Activated CD4-positive, alpha-beta T cell treated with anti-CD3 and anti-CD28 coated beads, Interleukin-10, Interleukin-2, amounts not matched to agents 100 ng/mL and 50 ng/mL, durations not matched to agents 16 hours and 8 hours (primary cell): ENCODE measurements at places on chromosomes 3 and 15.

GRCh38 chr3:152853196-152853595 lies 18.3 kb downstream of the P2RY1 start:
- DNase-seq, result no peak

- no peak for DNase-seq
These were observed 22.1 kb upstream of the TMEM115 start for GRCh38 chr3:50381383-50381782.

GRCh38 chr3:176920766-176921160 lies 276.5 kb downstream of the TBL1XR1 start:
- no peak for DNase-seq

DNA sequence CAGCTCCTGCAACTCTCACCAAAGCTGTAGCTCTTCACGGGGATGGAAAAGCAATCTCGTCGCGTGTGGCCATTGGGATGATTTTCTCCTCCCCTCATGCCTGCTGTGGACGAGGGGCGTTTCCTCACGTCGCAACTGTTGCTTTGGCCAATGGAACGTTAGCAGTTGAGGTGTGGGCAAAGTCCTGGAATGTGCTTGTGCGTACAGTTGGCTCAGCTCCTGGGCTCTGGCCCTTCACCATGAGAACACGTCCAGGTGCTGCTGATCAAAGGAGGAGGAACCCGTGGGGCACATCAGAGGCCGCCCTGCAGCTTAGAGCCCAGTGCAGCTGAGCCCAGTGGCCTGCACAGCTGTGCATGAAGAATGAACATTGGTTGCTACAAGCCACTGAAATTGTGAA lies 186.1 kb downstream of the TJP1 start:
- no peak for DNase-seq

- DNase-seq, result peak; percentile 1
These were observed 98.2 kb downstream of the TMEM108 start for GRCh38 chr3:133136114-133137041.

GRCh38 chr3:72031581-72031980 lies 246.6 kb upstream of the PROK2 start:
- peak; percentile 13 for DNase-seq

- DNase-seq, result no peak
These were observed 13.5 kb upstream of the CCDC80 start for GRCh38 chr3:112654492-112654891.

GRCh38 chr3:106745344-106746168 lies 631.7 kb upstream of the CCDC54 start:
- no peak for DNase-seq

GRCh38 chr3:132368515-132368914 lies 48.8 kb upstream of the DNAJC13 start:
- DNase-seq, result no peak

DNA sequence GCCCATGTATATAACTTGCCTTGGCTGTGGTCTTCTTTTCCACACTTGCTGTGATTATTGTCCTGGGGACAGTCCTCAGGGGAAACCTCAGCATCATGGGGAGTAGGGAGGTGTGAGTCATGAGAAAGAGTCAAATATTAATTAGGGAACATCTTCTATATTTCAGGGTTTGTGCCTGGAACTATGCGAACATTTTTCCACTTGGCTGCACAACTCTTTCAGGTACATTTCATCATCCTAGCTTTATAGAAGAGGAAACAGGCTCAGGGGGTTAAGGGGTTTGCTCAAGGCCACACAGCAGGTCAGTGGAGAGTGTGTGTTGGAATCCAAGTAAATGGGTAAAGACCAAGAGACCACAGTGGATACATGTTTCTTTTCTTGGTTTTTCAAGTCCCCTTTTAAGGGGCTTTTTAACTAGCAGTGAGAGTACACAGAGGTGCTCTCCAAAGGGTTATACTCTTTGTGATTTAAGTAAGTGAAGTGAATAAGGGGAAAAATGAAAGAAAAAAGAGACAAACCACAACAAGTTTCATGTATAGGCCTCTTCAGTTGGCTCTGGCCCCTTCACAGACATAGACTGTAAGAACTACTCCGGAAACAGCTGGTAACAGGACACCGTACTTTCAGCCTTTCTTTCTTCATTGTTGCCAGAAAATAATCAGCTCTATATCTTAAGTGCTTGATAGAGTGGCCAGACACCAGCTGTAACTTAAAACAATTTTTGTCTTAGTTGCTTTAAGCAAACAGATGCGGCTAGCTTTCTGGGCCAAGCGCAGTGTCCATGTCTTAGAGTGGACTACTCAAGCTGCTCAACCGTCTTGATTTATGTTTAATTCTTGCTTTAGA lies 64.6 kb downstream of the EEFSEC start:
- no peak for DNase-seq

DNA sequence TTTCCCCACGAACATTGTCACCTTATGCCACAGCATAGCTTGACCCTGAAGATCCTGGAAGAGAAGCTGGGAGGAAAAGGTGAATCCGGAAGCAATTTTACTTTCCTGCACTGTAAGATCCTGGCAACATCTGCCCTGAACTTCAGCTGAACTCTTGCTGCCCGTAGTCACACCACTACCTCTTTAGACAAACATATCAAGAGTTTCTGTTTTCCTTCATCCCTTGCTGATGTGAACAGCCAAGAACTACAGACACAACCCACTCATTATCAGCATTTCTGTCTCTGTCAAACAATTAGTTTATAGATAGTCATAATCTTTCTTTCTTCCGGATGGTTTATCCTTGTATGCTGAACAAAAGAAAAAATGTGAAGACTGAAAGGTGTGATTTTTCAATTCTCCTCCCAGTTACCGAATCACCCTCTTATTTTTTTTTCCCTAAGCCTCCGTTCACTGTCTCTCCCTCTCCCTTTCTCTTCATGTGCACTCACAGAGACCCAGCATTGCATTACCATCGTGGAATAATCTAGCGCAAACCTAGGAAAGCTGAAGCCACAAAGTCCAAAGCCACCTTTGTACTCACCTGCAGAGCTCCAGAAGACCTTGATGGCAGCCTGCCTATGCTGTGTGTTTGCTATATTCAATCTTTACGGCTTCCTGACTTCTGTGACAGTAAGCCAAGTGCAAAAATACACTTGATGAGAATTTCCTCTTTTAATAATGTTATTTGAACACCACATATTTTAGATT lies 229.2 kb downstream of the CDIN1 start:
- no peak for DNase-seq

DNA sequence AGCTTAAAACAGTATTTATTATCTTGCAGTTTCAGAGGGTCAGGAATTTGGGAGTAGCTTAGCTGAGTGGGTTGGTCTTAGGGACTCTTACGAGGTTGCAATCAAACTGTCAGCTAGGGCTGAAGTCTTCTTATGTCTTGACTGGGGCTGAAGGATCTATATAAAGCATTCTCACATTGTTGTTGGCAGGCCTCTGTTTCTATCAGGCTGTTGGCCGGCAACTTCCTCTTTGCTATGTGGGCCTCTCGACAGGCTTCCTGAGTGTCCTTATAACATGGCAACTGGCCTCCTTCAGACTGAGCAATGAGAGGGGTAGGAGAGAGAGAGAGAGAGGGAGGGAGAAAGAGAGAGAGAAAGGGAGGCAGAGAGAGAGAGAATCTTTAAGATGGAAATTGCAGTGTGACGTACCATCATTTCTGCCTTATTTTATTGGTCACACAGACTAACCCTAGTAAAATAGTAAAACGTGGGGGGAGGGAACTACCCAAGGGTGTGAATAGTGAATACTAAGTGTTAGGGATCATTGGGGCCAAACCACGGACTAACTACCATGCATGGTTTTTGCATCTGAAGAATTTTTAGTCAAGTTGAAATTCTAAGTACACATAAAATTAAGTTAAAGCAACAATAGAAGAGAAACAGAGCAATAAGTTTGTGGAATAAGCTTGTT lies 16.1 kb downstream of the FGF7 start:
- DNase-seq, result no peak

GRCh38 chr3:89000886-89001285 lies 106.5 kb upstream of the EPHA3 start:
- DNase-seq, result no peak

GRCh38 chr3:182327196-182327681 lies 466.1 kb upstream of the ATP11B start:
- DNase-seq, result no peak

DNA sequence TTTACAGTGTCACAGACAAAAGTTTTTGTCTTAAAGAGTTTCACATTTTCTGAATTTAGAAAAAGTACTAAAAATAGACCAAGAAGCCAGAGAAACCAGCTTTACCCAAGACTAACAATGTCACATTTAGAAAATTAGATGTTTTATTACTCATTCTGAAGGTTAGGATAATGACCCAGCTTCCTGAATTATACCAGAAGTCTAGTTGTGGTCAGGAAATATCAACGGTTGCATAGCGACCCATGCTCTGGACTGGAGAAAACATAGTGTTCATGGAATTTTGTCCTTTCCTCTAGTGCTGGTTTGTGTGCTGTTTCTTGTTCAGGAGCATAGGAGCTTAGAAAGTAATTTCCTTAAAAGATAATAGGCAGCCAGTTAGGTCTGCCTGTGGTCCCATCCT lies 59.0 kb downstream of the DPPA2 start:
- DNase-seq, result no peak

GRCh38 chr3:133821767-133822638 lies 16.4 kb downstream of the SRPRB start:
- no peak for DNase-seq

DNA sequence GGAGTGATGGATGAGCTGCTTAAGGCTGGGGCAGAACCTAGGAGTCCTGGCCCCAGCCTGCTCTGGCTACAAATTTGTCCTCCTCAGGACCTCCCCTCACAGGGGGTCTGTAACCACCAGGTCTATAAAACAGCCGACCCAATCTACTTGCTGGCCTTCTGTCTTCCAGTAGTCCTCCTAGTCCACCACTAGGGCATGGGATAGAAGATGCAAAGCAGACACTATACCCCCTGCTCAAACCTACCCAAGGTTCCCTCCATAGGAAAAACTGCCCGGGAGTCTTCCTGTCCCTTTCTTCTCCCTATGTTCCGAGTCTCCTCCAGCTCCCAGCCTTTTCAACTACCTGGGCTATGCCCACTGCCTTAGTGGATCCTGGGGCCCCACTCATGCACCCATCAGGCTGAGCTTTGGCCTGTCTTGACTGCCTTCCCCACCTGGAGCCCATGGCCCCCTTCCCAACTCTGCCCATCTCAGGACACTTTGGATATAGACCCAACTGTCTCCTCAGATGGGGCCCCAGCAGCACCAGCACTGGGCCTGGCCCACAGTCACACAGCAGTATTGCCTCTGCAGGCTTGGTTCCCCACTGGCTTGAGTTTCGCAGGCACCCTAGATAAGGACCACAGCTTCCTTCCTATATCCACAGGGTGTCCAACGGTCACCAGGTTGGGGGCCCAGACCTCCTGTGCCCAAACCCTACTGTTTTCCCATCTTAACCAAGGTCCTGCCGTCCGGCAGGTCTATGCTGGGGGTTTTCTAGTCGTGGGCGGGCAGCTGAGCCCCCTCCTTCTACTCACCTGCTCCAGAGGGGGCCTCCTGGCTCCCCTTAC lies 1.1 kb downstream of the HYAL3 start:
- no peak for DNase-seq

DNA sequence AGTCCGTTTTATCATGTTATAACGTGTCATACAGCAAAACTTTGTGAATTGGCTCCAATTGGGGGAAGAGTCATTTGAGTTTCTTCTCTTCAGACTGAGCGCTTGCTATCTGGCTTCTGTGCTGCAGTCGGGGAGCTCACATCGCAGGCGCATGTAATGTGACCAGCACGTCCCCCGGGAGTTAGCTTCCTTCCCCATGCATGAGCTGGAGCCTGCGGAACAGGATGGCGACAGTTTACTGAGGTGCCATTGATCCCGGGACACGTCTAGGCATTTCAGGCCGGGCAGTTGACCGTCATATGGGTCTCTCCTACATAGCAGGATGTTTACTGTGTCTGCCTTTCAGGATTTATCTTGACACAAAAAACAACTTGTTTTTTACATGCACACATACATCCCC lies 44.8 kb downstream of the CMTM8 start:
- DNase-seq, result no peak

GRCh38 chr3:193998123-193998448 lies 137.9 kb upstream of the HES1 start:
- no peak for DNase-seq

DNA sequence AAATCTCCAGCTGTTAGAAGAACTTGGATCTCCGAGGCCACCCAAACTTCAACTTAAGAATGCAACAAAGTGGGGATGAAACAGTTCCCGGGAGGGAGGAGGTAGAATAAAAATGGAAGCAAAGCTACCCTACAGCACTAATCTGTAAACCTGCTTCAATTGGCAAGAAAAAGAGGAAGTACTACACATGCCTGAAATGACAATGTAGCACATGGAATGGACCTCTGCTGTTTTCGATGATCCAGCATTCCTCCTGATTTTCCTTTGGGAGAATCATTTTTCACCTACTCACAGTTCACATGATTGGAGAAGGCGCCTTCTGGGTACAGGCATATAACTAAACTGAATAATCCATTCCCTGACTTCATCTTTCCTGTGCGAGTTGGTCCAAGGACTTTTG lies 1081.5 kb downstream of the FHIT start:
- no peak for DNase-seq

GRCh38 chr15:101371081-101371480 lies 76.0 kb upstream of the SNRPA1 start:
- no peak for DNase-seq

- DNase-seq, result no peak
These were observed 31.2 kb downstream of the RYR3 start for GRCh38 chr15:33341953-33342352.

DNA sequence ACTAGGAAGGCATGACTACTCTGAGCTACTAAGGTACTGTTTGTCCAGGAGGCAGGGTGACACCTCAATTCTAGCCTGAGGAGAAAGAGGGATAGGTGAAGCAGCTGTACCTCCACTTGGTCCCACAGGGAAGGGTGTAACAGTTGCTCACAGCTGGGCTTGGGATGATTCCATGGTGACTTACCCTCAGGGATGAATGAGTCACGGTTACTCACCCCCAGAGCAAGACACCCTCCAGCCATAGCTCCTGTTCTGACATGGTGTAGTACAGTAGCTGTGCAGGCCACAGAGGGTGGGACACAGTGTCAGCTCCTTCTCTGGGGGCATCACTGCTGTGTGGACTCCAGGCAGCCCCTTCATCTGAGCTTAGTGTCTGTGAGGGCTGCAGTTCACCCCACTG lies 868.6 kb upstream of the SEMA6D start:
- DNase-seq, result no peak

- peak; percentile 65 for DNase-seq
These were observed 1.9 kb upstream of the LOXL1 start for GRCh38 chr15:73924171-73924921.

DNA sequence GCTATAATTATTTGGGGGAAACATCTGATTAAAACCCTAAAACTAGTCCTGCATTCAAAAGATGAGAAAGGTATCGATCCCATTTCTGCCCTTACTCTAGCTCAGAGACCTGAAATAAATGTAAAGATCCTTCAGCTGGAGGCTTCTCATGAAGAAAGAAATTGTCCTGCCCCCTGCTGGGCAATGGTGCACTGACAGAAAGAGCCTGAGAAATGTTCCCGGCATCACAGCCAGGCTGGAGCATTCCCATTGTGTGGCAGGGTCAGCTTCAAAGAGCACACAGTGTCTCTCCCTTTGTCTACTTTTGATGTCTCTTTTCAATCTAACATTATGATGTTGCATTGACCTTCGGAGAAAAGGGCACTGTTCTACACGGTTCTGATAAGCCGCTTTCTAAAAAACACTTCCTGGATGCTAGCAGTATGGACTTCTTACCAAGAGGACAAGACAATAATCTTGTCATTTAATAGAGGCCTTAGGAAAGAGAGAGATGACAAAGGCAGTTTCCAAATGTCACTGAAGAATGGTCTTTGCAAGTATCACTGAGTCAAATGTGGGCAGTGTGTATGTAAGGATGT lies 287.5 kb downstream of the MAGI1 start:
- DNase-seq, result peak; percentile 2

- DNase-seq, result peak; percentile 67
These were observed 27.3 kb upstream of the DMXL2 start for GRCh38 chr15:51649659-51650521.
